GM18507 (cell line): ENCODE measurements at places on chromosomes 12 and 14.
A peak's percentile ranks its signal among the peaks of the same experiment; 100 is the strongest.

DNA sequence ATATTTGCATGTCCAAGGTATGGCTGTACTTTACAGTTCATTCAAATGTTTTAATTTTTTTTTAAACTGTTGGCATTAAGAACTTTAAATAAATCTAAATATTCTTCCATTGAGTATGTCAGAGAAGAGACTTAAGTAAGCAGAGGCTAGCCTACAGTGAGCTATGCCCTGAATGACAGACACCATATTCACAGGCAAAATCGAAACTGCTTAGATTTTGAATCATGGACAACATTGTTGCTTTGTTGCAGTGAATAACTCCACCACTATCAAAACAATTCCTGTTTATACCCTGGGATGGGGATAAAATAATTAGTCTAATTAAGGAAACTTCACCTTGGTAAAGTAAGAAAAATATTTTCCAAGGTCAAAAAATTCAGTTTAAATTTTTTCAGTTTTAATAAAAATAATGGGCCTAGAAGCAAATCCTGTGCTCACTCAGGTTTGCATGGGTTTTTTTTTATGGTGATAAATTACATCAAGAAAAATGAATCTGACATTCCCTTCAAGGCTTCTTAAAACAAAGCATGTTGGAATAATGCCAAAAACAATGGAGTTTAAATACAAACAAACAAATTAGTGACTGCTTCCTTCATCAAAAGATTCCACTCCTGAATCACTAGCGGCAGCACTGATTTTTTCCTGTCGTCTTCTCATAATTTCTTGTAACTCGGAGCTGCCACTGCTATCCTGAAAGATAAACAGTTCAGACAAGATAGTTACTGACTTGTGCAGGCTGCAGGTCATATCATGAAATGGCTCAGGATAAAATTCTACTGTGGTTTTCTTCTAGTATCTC lies 168.2 kb downstream of the EPS8 start:
- no peak for DNase-seq

DNA sequence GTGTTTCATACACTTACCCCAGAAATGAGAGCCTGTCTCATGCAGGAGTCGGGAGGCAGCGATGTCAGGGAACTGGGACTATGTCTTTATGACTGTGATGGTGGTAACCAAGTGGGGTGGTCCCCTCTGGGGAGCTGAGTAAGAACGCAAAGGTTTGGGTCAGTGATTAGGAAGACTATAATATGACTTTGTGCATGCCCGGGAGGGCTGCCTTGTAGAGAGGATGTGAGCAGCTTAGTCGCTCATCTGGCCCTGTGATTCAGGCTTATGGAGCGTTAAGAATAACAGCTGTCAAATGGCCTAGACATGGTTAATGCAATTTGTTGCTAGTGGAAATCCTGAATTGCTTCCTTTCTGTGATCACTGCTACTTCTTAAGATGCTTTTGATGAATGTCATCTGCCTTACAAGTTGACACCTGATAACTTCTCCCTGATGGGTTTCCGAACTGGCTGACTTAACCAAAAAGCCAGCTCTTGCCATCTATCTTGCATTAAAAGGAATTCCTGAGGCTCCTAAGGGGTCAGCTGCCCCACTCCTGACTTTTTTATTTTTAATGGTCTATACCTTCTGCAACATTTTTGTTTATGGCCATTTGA lies 35.4 kb upstream of the AACS start:
- DNase-seq, result no peak

- DNase-seq, result no peak
These were observed 47.8 kb downstream of the SLC15A5 start for GRCh38 chr12:16229676-16230075.

DNA sequence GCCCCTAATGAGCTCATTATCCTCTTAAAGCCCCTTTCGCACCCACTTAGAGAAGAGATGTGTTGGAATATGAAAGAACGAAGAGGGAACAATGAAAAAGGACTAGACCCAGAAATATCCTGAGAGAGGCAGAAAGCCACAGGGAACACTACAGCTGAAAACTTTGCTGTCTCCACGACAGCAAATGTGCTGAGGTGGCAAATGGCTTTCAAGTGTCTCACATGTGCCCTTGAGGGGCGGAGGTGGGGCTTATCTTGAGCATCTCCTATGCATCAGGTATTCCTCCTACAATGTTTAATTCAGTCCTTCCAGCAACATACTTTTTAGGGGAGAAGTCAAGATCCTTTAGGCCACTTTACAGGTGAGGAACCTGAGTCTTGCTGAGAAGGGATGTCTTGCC lies 62.9 kb downstream of the WSCD2 start:
- no peak for DNase-seq

GRCh38 chr14:53670701-53671100 lies 285.9 kb downstream of the BMP4 start:
- no peak for DNase-seq

DNA sequence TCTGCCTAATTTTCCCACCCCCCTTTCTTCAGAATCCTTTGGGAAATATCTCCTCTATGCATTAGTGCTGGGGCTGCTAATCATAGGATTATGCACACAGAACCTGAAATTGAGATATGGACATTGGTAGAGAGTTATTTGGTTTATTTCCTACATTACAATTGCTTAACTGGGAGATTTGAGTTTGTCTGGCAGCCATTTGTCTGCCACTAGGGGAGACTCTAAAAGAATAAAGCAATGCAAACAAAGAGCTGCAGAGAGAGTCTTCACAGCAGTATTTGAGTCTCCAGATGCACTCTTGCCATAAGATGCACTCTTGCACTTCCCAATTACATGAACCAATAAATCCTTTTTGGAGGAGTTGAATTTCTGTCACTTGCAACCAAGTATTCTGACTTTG lies 12.0 kb upstream of the PCNX4 start:
- no peak for DNase-seq

GRCh38 chr12:24742378-24742777 lies 206.5 kb downstream of the BCAT1 start:
- DNase-seq, result peak; percentile 36

DNA sequence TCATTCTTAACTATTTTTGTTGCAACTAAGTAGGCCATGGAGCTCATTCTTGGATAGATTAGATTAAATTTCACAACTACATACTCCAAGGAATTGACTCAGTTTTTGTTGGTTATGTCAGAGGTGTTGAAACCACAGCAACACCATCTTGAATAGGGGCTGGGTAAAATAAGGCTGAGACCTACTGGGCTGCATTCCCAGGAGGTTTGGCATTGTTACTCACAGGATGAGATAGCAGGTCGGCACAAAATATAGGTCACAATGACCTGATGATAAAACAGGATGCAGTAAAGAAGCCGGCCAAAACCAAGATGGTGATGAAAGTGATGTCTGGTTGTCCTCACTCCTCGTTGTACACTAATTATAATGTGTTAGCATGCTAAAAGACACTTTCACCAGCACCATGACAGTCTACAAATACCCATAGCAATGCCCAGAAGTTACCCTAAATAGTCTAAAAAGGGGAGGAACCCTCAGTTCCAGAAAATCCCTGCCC lies 20.9 kb downstream of the DMAC2L start:
- DNase-seq, result no peak

- no peak for DNase-seq
These were observed 91.7 kb upstream of the SFSWAP start for GRCh38 chr12:131619106-131619642.

DNA sequence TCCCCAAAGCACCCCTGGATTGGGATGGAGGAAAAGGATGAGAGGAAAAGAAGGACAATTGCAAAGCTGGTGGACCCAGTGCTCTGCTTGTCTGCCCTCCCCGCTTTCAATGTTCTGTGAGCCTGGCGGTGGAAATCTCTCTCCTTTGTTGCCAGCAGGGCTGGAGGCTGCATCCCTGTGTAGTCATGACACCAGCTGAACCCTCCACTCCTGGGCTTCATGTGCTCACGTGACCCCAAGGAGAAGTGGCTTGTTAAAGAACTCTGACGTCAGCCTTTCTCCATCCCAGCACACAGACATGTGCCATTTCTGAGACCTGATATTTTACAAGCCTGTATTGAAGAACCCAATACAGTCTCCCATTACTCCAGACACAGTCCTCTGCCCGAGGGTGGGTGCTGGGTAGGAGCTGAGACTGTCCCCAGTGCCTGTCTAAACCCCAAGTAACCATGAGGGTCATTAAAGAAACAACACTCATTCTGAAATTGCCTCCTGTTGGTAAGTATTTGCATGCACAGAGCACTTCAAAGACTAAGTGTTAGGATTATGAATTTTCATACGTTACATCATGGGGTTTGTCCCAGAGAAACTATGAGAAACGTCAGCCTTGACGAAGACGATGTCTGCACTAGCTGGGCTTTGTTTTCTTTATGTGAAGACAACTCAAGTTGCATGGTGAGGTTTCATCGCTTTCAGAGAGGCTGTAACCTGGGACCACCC lies 21.7 kb downstream of the GALNT16 start:
- no peak for DNase-seq

- DNase-seq, result no peak
These were observed 2.6 kb downstream of the FBRSL1 start for GRCh38 chr12:132492522-132492921.

DNA sequence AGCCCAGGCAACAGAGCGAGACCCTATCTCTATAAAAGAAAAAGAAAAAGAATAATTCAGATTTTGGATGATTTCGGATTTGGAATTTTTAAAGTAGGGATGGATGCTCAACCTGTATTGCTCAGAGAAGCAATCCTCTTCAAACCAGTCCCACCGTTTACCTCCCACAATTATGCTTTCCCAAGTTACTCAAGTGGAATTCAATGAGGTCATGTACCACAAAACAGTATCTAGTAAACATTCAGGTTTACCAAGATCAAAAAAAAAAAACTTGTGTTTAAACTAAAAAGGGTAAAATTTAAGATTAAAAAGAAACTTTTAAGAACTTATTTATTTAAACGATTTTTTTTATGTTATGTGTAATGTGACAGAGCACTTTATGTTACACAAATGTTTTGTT lies 2.5 kb downstream of the KDM5A start:
- DNase-seq, result no peak

DNA sequence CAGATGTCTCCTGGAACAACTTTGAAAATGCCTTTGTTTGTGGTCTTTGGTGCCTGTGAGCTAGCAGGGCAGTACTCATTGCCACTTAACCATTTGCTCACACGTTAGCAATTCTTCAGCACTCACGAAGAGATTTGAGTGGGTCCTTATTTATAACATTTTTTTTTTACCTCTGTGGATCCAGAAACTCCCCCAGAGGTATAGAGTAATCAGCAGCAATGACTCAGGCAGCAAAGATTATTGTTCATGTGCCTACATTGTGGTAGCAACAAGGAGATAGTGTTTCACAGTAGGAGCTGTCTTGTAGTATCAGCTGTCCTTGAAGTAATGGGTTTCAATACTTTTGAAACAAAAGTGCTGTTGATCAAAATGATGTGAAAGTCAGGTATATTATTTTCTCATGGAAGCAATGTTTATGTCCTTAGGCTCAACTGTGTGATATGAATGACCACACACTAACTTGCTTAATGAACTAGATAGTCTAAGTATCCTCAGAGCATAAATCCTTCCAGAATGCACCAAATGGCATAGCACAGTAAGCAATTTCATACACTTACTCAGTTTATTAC lies 304.1 kb downstream of the EGLN3 start:
- no peak for DNase-seq

DNA sequence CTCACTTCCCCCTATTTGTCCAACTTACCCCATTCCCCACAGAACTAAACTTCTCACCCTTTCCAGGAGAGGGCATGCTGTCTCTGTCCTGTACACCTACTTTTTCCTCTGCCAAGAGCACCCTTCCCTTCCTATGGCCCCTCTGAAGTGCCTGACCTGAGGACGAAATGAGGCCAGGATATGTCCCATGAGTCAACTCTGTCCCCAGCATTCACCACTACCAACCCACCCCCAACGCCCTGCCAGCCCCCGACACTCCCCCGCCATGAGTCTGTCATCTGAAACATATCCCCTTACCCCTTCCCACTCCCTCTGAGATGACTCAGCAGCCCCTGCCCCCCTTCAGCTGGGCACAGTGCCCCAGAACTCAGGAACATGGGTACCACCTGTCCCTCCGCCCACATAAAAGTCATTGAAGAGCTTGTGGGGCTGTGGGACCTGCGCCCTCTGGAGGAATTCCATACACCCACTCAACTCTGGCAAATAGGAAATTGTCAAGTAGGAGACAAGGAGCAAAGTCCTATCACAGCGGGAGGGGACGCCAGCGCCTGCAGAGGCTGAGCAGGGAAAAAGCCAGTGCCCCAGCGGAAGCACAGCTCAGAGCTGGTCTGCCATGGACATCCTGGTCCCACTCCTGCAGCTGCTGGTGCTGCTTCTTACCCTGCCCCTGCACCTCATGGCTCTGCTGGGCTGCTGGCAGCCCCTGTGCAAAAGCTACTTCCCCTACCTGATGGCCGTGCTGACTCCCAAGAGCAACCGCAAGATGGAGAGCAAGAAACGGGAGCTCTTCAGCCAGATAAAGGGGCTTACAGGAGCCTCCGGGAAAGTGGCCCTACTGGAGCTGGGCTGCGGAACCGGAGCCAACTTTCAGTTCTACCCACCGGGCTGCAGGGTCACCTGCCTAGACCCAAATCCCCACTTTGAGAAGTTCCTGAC lies 26.3 kb downstream of the ITGA7 start:
- DNase-seq, result no peak

GRCh38 chr12:28035500-28035899 lies 63.0 kb upstream of the PTHLH start:
- no peak for DNase-seq

DNA sequence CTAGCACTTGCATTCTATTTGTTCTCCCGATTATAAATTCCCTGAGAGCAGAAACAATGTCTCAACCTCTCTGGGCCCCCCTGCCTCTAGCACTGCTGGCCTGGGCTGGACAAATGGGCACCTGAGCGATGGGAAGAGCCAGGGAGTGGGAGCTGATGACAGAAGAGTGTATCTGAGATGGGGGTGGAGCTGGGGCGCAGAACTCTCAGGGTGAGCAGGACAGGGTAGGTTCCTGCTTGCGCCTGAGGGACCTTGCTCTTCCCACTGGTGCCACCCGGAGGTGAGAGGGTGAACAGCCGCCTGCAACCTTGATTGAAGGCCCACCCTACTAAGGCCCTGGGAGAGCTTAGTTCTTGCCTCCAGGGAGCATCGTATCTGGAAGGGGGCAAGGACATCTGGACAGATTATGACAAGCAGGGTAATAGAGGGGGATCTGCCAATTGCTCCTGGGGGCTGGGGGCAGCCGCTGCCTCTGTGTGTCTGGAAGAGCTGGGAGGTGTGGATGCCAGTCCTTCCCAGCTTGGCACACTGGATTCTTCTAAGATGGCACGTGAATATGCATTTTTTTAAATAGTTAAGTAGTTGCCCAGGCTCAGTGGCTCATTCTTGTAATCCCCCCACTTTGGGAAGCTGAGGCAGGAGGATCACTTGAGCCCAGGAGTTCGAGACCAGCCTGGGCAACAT lies 43.0 kb upstream of the TSPAN9 start:
- DNase-seq, result peak; percentile 40

DNA sequence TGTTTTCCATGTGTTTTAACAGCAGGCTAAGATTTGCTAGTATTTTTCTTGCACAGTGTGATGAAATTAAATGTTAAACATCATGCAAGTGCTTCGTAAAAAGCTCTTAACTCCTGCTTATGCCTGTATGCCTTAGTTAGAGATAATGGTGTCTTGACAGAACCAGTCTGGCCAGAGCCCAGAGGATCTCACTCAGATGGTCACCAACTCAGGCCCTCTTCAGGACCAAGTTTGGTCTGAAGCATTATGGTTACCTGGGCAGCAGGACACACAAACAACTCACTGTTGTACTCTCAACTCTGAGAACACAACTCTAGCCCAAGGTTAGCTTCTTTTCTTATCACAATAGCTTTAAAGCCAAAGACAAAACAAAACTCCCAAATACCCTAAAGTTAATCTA lies 115.4 kb downstream of the KIF21A start:
- no peak for DNase-seq

GRCh38 chr12:52186118-52186840 lies 5.5 kb downstream of the KRT80 start:
- no peak for DNase-seq
